D721Med (cell line): ENCODE measurements at places on chromosomes 2 and 18.

DNA sequence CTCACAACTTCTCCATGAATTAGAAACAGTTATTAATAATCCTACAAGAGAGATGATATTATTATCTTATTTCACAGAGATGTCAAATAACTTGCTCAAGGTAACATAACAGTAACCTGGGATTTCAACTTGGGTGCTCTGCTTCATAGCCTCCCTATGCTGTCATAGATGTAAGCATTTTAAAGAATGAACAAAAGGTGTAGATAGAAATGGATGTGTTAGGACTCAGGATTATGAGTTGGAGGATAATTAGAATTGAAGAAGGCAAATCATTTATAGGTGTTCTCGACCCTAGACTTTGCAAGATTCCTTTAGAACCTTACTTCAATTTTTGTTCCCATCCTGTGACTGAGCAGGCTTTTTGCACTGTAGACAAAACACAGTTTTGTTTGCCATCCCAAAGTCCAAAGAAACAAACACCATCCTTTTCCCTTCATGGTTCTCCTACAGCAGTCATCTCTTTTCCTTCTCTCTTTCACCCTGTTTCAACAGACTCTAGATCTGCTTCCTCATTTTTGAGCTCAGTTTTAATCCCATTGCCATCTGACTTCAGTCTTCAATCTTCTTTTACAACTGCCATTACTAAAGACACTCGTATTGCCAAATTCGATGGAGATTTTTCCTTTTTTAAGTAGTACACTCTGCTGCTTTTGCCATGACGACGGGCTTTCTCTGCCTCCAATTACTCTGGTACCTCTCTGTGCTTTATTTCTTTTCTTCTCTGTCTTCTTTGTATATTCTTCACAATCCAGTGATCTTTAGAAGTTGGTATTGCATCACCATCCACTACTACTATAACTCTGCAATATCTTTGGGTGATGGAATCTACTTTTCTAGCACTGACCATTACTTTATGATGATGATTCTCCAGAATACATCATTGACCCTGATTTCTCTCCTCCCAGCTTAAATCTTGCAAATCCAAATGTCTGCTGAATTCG lies 4.5 kb downstream of the HNMT start:
- DNase-seq, result no peak

GRCh38 chr2:76268484-76268883 lies 557.8 kb upstream of the GCFC2 start:
- DNase-seq, result no peak

GRCh38 chr2:219278655-219279150 lies 463 bp upstream of the DNAJB2 start:
- no peak for DNase-seq

GRCh38 chr2:48728840-48729239 lies 26.7 kb downstream of the LHCGR start:
- DNase-seq, result no peak

GRCh38 chr2:48105848-48106247 lies 199.6 kb upstream of the FBXO11 start:
- DNase-seq, result no peak

DNA sequence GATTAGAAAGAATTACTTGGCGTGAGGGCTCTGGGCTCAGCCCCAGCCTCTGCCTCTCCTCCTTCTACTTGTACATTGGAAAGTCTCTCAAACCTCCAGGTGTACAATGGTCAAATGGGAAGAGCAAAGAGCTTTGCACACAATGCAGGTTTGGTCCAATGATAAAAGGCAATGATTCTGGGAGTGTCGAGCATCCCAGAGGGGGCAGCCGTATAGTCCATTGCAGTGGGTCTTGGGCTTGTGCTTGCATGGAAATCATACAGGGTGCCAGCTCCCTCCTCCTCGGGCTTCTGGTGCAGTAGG lies 98.0 kb upstream of the NCK2 start:
- no peak for DNase-seq

DNA sequence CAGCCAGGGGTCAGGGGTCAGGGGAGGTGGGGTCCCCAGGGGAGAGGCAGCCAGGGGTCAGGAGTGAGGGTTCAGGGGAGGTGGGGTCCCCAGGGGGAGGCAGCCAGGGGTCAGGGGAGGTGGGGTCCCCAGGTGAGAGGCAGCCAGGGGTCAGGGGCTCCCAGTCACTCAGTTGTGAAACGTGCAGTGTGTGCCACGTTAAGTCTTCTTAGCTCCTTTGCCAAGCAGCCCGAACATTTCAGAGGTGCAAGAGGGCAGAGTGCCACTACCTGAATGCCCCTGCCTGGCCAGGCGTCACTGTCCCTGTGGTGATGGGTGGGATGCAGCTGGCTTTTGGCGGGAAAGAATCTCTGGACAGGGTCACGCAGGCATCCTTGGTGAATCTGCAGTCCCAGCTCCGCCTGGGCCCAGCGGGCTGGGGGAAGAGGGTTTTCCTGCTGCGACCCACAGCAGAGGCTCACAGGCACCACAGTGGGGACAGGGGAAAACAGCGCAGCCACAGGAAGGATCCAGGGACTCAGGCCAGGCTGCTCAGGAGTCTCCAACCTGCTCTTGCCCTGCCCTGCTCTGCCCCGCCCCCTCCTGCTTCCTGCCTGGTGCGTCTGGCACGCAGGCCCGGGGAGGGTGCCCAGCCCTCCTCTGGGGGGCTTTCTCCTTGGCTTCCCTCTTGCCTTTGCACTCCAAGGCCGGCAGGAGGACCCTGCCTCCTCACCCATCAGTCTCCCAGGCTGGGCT lies 188.3 kb downstream of the TWIST2 start:
- DNase-seq, result no peak

DNA sequence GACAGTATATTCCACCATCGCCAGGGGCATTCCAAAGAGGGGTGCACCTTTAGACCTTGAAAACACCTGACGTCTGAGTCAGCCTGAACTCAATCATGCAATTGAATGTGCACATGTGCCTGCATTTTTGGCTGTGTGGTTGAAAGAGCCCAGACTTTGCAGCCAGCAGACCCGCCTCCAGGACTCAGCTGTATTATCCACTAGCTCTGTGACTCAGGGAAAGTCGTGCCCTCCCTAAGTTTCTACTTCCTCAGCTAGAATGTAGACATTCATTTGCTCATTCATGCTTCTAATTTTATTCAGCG lies 94.2 kb downstream of the LRRC30 start:
- no peak for DNase-seq

DNA sequence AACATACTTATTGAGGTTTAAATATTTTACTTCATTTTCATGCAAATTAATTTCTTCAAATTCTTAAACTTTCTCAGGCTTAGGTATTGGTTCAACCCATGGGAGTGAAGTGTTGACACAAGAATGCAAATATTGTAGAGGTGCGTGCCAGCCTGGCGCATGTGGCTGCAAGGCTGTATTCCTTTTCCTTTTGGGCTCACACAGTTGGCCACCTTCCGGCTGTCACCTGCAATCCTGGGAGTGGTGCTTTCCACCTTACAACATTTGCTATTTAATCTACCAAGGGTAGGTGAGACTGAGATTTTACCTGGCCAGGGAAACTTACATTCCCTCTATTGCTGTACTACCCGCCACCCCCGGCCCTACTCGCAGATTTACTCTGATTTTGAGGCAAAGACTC lies 141.1 kb downstream of the DCC start:
- DNase-seq, result no peak

DNA sequence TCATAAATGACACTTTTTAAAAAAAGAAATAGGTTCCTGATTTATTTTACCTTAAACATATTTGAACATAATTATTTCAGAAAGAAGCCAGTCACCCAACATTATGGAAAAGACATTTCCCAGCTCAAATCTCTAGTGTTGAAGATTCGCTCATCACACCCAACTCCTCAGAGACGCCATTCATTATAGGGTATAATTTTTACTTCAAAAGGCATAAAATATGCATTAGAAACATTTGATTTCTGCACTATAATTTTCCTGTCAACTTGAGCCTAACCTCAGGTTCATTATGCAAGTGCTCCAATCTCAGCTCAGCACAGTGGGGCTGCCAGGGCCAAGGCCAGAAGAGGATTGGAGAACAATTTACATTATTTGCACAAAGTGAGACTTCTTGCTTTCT lies 58.8 kb upstream of the TTN start:
- DNase-seq, result no peak

- no peak for DNase-seq
Measured at GRCh38 chr18:3062798-3063680, 50.1 kb upstream of the LPIN2 start.

GRCh38 chr2:62654876-62655359 lies 50.6 kb upstream of the EHBP1 start:
- DNase-seq, result no peak

GRCh38 chr2:6782517-6783237 lies 83.0 kb downstream of the CMPK2 start:
- no peak for DNase-seq

DNA sequence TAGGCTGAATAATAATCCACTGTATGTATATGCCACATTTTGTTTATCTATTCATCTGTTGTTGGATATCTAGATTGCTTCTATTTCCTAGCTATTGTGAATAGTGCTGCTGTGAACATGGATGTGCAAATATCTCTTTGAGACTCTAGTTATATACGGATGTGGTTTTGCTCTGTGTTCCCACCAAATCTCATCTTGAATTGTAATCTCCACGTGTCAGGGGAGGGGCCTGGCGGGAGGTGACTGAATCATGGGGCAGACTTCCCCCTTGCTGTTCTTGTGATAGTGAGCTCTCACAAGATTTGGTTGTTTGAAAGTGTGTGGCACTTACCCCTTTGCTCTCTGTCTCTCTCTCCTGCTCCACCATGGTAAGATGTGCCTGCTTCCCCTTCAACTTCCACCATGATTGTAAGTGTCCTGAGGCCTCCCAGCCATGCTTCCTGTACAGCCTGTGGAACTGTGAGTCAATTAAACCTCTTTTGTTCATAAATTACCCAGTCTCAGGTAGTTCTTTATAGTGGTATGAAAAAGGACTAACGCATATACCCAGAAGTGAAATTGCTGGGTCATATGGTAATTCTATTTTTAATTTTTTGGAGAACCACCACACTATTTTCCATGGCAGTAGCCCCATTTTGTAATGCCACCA lies 86.1 kb upstream of the UPP2 start:
- DNase-seq, result no peak

DNA sequence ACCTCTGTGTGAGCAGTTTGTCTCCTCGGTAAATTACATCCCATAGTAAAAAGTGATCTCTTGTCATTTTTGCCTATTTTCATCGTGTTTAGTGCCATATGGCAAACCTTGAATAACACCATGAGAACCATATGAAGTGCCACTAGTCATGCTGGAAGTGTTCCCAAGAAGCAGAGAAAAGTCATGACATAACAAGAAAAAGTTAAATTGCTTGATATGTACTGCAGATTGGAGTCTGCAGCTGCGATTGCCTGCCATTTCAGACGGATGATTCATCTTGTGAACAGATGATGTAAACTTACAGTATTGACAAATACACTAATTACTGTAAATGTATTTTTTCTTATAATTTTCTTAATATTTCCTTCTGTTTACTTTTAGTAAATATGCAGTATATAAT lies 846.7 kb downstream of the BCL11A start:
- no peak for DNase-seq

GRCh38 chr18:69399253-69399652 lies 1.4 kb upstream of the DOK6 start:
- no peak for DNase-seq

GRCh38 chr2:95306336-95306895 lies 9.3 kb downstream of the KCNIP3 start:
- no peak for DNase-seq

GRCh38 chr2:105323111-105323510 lies 6.4 kb downstream of the TGFBRAP1 start:
- no peak for DNase-seq

GRCh38 chr18:9240270-9240669 lies 94.3 kb upstream of the TWSG1 start:
- DNase-seq, result no peak

DNA sequence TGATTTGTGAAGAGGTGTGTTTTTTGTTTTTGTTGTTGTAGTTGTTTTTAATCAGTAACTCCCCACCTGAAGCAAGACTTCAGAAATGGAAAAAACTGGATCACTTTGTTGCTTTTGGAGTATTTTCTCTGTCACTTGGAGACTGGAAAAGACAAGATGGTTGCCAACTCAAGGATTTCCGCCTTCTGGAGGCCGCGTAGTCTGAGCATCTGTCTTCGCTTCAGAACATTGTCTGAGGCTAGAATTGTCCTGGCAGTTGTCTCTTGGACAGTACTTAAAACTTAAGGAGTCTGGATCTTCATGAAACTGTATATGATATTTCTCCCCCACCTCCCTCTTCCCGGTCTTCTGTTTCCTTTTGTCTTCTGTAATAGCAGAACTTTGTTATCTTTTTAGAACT lies 67.7 kb downstream of the ARHGAP28 start:
- DNase-seq, result no peak

DNA sequence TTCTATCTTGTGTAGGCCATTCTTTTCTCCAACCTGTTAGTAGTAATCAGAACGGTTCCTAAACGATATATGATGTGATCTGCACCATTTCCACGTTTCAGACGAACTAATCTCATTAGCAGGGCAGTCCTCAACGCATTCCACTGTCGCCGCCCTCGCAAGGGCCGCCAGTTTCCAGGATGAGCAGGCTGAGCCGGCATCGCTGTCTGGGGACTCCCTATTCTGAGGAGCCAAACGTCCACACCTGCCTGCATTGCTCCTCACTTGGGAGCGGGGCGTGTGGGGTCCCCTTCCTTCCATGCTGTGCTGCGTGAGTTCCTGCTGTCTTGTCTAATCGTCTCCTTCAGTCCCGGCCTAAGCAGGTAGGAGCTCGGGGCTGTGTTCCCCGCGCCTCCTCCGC lies 76.6 kb downstream of the PSMG2 start:
- DNase-seq, result no peak

- no peak for DNase-seq
Measured at GRCh38 chr2:201929281-201930026, 104.2 kb upstream of the FZD7 start.

GRCh38 chr2:28895189-28895893 lies 874 bp downstream of the WDR43 start:
- DNase-seq, result no peak

GRCh38 chr2:3132466-3132865 lies 245.2 kb downstream of the EIPR1 start:
- DNase-seq, result no peak

DNA sequence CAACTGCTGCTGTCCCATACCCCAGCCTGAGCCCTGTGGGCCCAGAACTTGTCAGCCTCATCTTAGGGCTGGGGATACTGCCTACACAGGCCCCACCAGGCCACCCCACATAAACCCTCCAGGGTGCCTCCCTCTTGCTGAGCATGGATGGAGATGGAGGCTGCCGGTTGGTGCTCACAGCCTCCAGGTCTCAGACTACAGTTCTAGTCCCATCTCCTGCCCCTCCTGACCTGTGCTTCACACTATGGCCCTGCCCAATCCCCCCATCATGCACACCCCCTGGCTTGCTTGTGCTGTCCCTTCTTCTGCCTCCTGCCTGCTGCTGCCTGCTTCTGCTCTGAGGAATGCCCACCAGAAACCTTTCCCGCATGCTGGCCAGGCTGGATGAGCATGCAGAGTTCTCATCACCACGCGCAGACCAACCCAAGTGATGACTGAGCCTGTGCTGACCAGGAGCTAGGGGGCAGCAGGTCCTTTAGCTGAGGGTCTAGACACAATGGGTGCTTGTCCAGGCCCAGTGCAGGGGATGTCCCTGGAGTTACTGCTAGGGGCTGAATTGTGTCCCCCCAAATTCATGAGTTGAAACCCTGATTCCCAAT lies 138.4 kb upstream of the HS6ST1 start:
- no peak for DNase-seq

GRCh38 chr2:33130544-33130943 lies 183.8 kb downstream of the LTBP1 start:
- no peak for DNase-seq
